Mesothelial cell of epicardium (in vitro differentiated cells): ENCODE measurements at places on chromosomes 1 and 21. TPM values are rescaled to one million over a fixed set of nuclear protein-coding genes. Genes with fewer than 3 reads are reported as not detected.

Gene ALPL
- 0.59 to 1.2 TPM (median 0.89 TPM) in 3 replicates for total RNA-seq

DNA sequence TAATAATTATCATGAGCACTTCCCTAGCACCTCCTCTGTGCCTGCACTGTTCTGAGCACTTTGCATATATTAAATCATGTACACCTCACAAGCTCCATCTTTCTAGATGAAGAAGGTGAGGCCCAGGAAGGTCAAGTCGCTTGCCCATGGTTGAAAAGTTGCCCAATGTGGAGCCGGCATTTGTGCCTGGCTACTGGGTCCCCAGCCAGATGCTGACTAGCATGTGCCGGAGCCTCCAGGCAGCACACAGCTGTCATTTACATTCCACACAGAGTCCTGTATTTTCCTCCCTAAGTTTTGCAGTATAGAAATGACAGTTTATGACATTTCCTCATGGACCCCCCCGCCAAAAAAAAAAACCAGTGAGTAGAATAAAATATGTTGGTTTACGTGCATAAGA is 94.3 kb downstream of the BCAR3 start:
- no peak for DNase-seq

DNA sequence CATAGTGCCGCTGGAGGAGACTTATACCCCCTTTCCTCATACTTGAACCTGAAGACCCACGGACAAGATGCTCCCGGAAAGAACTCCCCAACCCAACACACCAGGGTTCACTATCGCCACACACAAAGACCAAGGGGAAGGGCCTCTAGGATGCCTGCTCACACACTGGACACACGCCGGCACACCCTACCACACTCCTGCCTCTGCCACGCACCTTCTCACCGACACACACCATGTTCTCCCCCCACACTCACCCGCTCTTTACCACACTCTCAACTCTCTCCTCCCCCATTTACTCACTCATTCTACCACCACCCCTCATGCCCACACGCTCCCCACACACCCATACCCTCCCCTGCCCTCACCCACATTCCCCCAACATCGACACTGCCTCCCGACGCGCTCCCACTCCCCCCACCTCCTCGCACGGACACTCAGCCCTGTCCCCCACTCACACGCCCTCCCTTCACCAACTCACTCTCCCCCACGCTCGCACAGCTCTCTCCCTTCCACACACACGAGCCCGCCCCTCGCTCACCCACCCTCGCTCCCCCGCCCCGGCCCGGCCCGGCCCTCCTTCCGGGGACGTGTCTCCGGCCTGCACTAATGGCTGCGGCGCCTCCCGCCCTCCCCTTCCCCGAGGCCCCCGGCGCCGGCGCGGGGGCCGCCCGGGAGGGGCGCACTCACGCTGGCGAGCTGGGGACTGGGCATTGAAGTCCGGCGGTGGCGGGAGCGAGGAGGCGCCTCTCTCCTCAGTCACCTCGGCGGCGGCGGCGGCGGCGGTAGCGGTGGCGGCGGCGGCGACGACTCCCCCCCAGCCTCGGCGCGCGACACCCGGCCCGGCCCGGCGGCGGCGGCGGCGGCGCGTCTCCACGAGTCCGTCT is 626 bp downstream of the PTP4A2 start:
- peak; percentile 62 for DNase-seq

GRCh38 chr1:180178511-180179161 is 24.0 kb downstream of the QSOX1 start:
- peak; percentile 82 for DNase-seq

DNA sequence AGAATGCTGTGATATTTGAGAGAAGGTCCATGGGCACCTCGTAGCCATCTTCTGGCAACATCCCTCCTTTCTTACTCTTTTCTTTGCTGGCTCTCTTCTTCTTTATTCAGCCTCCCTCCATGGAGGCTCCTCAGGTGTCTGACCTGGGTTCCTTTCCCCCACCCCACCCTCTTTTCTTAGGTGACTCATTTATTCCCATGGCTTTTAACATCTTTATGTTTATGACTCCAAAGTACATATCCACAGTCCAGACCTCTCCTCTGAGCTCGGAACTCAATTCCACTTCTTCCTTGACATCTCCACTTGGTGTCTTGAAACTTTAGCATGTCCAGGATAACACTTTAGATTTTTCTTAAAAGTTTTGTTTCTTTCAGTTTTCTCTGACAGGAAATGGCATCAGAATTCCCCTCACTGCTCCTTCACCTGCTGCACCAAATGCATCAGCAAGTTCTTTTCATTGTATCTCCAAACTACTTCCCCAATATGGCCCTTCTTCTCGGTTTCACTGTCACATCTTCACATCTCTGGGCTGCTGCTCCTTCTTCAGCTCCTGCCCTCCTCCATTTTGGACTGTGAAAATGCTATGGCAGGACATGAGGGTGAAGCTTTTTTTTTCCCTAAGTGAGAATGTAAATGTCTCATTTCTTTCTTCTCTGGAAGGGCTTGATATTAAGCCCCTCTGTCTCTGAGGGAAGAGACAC is 95.9 kb downstream of the GIPC2 start:
- DNase-seq: no peak

Gene CHI3L1
- 0.13 to 0.32 TPM (median 0.22 TPM) in 3 replicates for total RNA-seq

Gene TRIM67
- 0.04 to 0.09 TPM (median 0.07 TPM) in 3 replicates for total RNA-seq

DNA sequence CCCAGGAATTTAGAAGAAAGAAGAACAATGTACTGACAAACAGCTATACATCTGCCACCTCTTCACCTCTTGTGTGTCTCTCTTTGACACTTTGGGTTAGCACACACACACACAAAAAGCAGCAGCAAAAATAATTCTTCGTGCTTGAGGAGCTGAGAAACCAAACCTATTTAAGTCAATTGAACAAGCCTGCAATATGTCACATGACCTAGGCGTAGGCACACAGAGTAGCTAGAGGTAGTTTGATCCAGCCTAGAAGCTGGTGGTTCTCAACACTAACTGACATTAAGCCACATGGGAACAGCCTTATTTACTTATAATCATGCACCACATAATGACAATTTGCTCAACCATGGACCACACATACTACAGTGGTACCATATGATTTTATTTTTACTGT is 32.3 kb downstream of the RRAGC start:
- no peak for DNase-seq

GRCh38 chr1:9643351-9644256 is 7.9 kb upstream of the PIK3CD start:
- DNase-seq: no peak

Gene SPRR1A
- total RNA-seq: not detected in 3 replicates

Gene RIMS3
- 12.5 to 13.0 TPM (median 12.9 TPM) in 3 replicates for total RNA-seq

DNA sequence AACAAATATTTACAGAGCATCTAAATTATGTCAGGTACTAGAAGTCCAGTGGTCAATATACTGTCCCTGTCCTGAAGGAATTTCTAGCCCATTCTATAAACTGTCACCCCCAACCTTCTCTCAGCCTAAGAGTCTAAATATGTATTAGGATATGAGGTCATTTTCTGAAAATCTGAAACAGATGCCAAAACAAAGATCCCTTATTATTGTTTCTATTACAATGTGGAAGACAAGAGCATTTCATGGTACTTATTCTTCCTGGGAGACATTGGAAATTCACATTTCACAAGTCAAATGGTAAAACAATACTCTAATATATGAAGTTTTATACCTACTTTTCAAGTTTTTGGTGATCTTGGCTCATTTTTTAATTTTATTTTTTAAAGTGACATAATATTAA is 2.6 kb downstream of the CLCA1 start:
- DNase-seq: no peak

Gene SPRR2E
- 1.2 to 1.9 TPM (median 1.9 TPM) in 3 replicates for total RNA-seq

Gene HMGCS2
- 0.47 to 1.4 TPM (median 0.51 TPM) in 3 replicates for total RNA-seq

- DNase-seq: no peak
Measured at GRCh38 chr21:29434081-29434480, 135.4 kb downstream of the BACH1 start.

DNA sequence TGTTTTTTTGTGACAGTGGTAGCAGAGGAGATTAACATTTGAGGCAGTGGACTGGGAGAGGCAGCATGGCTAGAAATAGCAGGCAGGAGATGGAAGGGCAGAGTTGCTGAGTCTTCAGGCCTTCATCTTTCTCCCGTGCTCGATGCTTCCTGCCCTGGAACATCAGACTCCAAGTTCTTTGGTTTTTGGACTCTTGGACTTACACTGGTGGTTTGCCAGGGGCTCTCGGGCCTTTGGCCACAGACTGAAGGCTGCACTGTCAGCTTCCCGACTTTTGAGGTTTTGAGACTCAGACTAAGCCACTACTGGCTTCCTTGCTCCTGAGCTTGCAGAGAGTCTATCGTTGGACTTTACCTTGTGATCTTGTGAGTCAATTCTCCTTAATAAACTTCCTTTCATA is 24.2 kb upstream of the LEFTY2 start:
- DNase-seq: no peak

Gene CLCNKA
- total RNA-seq: 3.0 to 3.5 TPM (median 3.2 TPM) in 3 replicates

GRCh38 chr1:7250176-7250575 is 464.9 kb downstream of the CAMTA1 start:
- no peak for DNase-seq

Gene LAMTOR5
- total RNA-seq: 96.5 to 106 TPM (median 97.8 TPM) in 3 replicates

GRCh38 chr1:218064426-218064825 is 220.7 kb upstream of the RRP15 start:
- no peak for DNase-seq

- no peak for DNase-seq
Measured at GRCh38 chr1:234234199-234234598, 139.1 kb upstream of the COA6 start.

- no peak for DNase-seq
Measured at GRCh38 chr1:65198096-65198495, 50.1 kb downstream of the AK4 start.

DNA sequence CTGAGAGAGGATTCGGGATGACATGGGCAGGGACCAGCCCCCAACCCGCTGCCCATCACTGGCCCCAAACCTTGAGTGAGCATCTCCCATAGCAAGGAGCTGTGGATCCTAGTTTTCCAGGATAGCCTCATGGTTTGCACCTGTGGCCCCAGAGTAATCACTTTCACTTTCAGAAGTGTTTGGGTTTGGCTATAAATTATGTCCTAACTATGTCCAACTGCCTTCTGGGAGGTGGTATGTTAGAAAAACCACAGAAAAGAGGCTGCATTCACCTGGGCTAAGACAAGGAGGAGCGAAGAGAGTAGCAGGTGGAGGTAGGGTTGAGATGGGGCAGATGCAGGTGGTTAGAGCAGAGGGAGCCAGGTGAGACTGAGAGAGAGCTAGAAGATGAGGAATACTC is 19.4 kb upstream of the CLIC6 start:
- DNase-seq: no peak

Gene G0S2
- total RNA-seq: 3.6 to 5.6 TPM (median 4.1 TPM) in 3 replicates

GRCh38 chr1:93015590-93015989 is 54.3 kb upstream of the DIPK1A start:
- DNase-seq: no peak

DNA sequence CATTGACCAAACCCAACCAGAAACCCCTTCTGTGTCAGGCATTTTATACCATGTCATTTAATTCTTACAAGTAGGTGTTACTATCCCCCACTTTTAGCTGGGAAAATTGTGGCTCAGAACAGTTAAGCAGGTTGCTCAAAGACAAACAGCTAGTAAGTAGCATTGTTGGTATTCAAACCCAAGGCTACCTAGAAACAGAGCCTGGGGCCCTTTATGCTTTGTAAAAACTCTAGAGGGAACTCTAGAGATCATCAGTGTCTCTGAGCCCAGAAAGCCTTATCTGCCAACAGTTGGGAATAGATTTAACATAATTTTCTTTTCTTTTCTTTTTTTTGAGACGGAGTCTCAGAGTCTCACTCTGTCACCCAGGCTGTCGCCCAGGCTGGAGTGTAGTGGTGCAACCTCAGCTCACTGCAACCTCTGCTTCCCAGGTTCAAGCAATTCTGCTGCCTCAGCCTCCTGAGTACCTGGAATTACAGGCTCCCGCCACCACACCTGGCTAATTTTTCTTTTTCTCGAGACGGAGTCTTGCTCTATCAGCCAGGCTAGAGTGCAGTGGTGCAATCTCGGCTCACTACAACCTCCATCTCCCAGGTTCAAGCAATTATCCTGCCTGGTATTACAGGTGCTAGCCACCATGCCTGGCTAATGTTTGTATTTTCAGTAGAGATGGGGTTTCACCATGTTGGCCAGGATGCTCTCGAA is 48.5 kb upstream of the OSBPL9 start:
- DNase-seq: no peak

DNA sequence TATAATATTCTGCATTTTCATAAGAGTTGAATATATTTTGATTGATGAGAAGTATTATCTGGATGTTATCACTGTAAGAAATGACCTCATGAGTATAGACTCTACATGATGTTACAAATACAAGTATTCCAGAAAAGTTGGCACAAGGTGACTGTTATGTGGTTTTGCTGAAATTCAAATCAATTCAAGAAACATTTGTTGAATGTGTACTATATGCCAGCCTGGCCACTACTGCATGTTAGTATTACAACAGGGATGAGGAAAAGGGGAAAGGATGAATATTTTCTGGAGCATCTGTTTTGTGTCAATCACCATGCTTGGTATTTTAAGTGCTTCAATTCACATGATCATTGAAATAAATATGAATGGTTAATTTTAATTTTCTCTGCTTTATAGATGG is 250.9 kb upstream of the PBX1 start:
- DNase-seq: no peak

DNA sequence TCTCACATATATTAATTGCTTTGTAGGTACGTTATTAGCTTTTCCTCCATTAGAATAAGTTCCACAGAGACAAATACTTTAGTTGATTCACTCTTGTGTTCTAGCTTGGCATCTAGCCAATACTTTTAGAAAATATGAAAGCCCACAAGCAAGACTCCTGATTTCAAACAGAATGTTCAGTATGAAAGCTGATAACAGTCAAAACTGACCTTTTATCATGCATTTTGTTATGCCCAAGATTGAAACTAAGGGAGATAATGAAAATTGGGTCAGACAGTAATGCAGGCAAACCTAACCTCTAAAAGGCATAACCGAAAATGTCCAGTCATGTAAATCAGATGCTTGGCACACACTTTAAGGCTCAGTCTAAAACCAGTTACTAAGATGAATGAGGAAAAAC is 61.7 kb downstream of the ERICH3 start:
- DNase-seq: no peak

- DNase-seq: no peak
Measured at GRCh38 chr1:150777544-150777943, 12.0 kb upstream of the CTSS start.

DNA sequence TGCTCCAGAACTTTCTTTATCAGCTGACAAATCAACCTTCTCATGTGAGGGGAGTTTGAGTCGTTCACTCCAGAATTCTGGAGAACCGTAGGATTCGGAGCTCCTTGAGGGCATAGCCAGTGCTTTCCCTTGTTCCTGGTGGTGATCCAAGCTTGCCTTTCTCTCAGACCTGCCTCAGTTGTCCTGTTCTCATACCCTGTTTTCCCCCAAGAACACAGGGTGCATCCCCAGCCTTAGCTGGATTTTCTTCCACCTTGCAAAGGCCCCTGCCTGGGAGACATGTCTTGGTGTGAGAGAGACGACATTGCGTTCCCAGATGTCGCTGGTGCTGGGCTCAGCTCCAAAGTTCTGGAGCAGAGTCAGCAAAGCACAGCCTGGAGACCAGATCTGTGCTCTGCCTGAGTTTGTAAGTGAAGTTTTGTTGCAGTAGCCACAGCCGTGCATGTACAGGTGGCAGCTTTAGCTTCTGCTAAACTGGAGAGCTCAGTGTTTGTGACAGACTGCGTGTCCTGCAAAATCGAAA is 40.0 kb downstream of the ABCG1 start:
- no peak for DNase-seq
